ENCODE measurements at places on chromosomes 6 and 20.

DNA sequence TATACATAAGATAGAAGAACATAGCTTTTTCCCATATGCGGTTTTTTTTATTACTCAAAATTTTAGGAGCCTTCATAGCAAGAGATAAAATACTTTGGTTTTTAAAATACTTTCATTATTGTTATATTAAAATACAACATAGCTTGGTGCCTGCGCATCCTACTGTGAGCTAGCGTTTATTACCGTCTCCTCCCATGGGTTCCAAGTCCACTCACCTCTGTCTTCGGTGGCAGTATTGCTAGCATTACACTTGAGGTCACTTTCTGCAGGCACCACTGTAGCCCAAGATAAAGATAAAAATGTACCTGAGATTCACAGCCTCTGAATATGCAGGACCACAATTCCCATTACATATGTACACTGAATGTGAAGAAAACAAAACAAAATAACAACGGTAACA is 326.7 kb downstream of the TPBG start:
- no peak for DNase-seq

DNA sequence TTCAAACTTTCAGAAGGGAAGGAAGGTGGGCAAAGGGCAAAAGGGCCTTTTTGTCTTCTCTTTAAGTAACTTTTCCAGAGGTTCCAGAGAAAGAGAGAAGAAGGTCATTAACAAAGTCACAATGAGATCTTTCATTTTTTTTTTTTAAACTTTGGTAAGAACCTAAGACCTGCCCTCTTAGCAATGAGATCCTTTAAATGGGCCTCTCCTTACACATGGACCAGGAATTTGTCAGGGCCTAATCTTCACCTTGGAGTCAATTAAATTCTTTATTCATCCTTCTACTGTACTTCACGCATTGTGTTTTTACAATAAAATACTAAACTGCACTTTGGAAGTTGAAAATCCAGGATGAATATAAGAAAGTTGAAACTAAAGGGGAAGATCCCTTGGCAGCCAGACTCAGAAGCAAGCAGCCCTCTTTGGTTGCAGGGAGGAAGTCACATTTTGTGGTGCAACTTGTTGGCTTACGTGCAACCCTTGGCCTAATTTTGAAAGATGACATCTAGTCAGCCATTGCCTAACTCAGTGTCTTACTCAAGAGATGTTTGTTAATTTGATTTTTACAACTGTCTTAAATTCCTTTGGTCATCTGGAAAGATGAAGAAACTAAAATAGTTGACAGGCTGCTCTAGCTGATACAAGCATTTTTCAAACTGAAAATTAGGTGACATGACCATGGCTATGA is 11.9 kb upstream of the TMEM170B start:
- DNase-seq = no peak

DNA sequence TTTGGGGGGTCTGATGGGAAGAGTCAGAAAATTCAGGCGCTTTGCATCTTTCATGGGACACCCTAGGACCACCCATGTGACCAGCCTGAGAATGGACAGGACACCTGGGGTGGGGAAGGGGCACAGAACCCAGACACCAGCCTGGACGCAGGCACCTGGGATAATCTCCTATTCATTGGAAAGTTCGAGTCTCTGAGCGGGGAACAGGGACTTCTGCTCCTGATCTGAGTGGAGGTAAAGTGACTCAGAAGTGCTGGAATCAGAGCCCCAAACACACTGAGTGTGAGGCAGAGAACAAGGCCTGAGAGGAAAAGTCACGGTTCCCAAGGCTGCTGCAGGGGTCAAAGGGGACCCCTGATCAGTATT is 1.4 kb downstream of the HLA-B start:
- no peak for DNase-seq

- no peak for DNase-seq
These were observed 320.8 kb downstream of the TAF4 start for GRCh38 chr20:61744691-61745396.

DNA sequence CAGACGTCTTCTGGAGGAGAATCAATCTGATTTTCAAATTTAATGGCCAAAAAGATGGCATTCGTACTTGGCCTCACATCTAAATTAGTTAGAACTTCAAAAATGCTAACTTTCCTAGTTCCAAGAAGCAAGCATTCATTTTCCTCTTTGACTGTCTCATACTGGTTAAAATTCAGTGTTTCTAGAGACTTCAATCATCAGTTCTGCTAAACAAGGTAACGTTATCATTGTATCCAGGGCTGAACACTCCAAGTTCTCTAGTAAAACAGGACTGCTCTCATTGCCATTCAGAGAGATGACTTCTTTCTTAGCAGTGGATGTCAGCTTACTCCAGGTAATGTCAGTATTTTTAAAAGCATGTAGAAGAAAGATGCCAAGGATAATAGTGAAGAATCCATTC is 34.6 kb upstream of the ENTPD6 start:
- DNase-seq = no peak

Data from T-helper 2 cell treated with Interferon-gamma antibody and Interleukin-4, amounts not matched to agents 5 μg/mL and 100 μg/mL, for 36 hours (primary cell).